ENCODE measurements at places on chromosomes 3 and 15. TPM values are rescaled to one million over a fixed set of nuclear protein-coding genes. Genes with fewer than 3 reads are reported as not detected.

DNA sequence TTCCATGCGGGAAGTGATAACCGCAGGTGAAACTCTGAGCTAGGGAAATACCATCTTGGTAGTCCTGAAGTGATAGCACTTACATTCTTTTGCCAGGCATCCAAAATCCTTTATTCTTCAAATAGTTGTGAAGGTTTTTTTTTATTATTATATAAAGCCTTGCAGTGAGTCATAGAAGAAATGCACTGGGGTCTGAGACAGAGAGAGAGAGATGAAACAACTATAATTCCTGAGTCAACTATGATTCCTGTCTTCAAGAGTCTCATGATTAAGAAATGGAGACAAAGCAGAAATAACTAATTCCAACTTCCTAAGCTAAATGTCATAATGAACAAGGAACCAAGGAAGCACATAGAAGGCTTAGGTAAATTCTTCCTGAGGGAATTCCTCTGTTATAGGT lies 495.6 kb downstream of the LPP start:
- DNase-seq: no peak
- no peak overlapping the region for H3K27ac ChIP-seq
- H3K4me3 ChIP-seq: no peak overlapping the region
- peaks cover 6% of the 10 kb centered on the region for H3K4me1 ChIP-seq
- no peaks in the 10 kb centered on the region for H3K36me3 ChIP-seq

DNA sequence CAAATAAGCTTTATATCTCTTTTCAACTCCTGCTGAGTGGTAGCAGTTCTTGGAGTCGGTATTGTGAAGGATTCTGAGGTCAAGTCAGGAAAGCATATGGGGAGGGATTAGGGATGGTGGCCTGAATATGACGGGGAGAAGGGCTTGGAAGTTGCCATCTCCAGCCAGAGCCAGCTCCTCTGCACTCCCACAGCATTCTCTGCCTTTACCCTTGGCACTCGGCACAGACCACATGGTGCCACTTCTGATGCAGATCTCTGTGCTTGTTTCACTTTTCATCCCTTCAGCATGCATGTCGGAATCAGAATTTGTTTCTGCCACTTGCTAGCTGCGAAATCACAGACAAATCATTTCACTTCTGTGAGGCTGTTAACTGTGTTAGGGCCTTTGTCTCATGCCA lies 52.5 kb downstream of the RAB11A start:
- H3K36me3 ChIP-seq: peaks cover 6% of the 10 kb centered on the region
- no peaks in the 10 kb centered on the region for H3K27me3 ChIP-seq
- no peak overlapping the region for H3K4me3 ChIP-seq
- DNase-seq: no peak
- no peak overlapping the region for H3K27ac ChIP-seq
- H3K4me1 ChIP-seq: peaks cover 4% of the 10 kb centered on the region

DNA sequence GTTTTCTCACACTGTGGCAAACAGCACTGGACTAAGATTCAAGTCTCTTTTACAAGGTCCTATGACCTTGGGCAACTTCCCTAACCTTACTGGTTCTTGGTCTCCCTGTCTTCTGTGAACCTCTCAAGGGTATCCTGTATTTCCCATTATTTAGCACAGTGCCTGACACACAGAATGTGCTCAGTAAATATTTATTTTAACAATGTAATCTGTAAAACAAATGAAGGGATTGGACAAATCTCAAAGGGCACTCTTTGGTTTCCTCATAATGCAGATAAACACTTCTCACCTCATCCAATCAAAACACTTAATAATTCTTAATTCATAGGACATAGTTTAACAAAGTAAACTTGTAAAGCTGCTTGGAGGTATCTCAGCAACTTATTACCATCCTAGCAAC lies 12.8 kb downstream of the NUDT16 start:
- no peaks in the 10 kb centered on the region for H3K4me1 ChIP-seq
- H3K27ac ChIP-seq: no peak overlapping the region
- H3K4me3 ChIP-seq: no peak overlapping the region
- H3K27me3 ChIP-seq: no peaks in the 10 kb centered on the region
- DNase-seq: no peak

DNA sequence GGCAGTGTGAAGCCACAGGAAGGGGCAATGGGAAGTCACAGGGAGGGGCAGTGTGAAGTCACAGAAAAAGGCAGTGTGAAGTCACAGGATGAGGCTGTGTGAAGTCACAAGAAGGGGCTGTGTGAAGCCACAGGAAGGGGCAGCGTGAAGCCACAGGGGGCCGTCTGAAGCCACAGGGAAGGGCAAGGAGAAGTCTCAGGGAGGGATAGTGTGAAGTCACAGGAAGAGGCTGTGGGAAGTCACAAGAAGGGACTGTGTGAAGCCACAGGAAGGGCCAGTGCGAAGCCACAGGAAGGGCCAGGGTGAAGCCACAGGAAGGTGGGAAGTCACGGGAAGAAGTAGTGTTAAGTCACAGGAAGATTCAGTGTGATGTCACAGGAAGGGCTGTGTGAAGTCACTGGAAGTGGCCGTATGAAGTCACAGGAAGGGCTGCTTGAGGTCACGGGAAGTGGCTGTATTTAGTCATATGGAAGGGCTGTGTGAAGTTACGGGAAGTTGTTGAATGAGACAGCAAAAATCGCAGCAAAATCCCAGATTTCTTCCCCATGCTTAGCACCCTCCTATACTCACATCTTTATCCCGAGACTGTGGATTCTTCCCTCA lies 38.6 kb downstream of the GASK1A start:
- no peaks in the 10 kb centered on the region for H3K36me3 ChIP-seq
- DNase-seq: no peak
- no peak overlapping the region for H3K27ac ChIP-seq
- H3K27me3 ChIP-seq: no peaks in the 10 kb centered on the region

DNA sequence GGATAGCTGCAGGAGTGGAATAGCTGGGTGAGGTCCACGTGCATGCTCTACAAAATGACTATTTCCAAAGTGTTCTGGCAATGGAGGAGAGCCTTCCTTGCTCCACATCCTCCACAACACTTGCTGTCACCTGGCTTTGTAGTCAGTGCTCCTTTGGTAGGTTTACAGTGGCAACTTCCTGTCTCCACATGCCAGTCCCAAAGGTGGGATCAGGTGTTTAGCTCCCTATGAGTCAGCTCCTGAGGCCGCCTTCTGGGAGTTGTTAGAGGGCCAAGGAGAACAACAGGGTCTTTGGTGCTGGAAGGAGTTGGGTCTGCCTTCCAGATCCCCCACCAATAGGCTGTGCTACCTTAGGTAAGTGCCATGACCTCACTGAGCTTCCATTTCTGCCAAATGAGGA lies 15.3 kb upstream of the LIMD1 start:
- H3K27ac ChIP-seq: no peak overlapping the region
- no peak overlapping the region for H3K4me3 ChIP-seq
- H3K36me3 ChIP-seq: no peaks in the 10 kb centered on the region
- H3K4me1 ChIP-seq: peaks cover 19% of the 10 kb centered on the region
- no peaks in the 10 kb centered on the region for H3K27me3 ChIP-seq

- peak overlapping the region; percentile 91 for H3K27ac ChIP-seq
- peak; percentile 74 for DNase-seq
- H3K4me1 ChIP-seq: peaks cover 99% of the 10 kb centered on the region
- no peaks in the 10 kb centered on the region for H3K36me3 ChIP-seq
Measured at GRCh38 chr3:14435175-14436014, 33.0 kb downstream of the SLC6A6 start.

DNA sequence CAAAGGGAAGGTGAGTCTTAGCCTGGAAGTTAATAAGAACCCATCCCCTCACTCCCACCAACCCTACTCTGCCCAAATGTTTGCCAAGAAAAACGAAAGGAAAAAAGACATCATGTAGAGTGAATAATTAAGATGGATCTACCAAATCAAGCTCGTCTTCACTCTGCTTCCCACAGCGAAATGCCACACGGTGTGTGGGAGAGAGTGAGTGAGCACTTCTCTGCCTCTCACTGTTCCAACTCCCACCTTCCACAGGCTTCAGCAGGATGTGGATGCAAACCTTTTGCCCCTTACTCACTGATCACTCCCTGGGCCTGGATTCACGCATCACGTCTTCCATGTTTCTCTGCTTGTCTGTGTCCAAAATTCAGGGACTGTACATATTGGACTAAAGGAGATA lies 85.4 kb downstream of the WDR76 start:
- H3K27ac ChIP-seq: no peak overlapping the region
- no peaks in the 10 kb centered on the region for H3K4me1 ChIP-seq
- DNase-seq: no peak
- no peaks in the 10 kb centered on the region for H3K27me3 ChIP-seq
- H3K4me3 ChIP-seq: no peak overlapping the region
- no peaks in the 10 kb centered on the region for H3K36me3 ChIP-seq

TRH gene
- not detected for total RNA-seq

RBPMS2 gene
- total RNA-seq: 4.0 TPM
